T-helper 2 cell (primary cell): ENCODE measurements at places on chromosomes 3 and 15.
A peak's percentile ranks its signal among the peaks of the same experiment; 100 is the strongest.

DNA sequence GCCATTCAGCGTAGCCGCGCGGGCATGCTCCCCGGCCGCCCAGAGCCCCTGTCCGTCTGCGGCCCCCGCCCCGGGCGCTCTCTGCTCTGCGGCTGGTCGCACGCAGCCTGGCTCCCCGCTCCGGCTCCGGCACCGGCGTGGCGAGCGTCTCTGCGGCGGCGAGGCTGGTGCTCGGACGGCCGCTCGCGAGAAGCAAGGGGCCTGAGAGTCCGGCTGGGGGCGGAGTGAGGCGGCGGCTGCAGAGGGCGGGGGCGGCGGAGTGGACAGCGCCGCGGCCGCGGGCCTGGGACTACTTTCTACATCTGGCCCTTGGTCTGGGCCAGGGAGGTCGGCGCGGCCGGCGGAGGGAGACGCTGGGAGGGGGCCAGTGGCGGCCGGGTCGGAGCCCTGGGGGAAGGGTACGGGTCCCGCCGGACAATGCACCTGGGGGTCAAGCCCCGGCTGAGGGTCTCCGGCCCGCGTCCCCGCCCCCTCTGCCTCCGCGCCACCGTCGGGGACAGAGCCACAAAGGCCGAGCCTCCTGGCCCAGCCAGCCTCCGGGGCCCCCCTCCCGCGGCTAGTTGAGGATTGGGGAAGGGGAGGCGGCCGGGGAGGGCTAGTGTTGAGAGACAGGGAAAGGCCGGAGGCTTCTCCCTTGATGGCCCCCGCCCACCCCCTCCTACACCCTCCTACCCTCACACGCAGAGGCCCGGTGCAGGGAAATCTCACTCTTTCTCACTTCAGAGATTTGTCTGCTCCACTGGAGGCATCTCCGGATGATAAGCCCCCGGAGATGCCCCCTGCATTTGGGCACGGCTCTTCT is at the start of gene PRTG:
PRTG (minus strand) TSS at position 226 of the 802 bp plus-strand sequence; CDS start at position 5, 221 bp downstream.
- DNase-seq: no peak

DNA sequence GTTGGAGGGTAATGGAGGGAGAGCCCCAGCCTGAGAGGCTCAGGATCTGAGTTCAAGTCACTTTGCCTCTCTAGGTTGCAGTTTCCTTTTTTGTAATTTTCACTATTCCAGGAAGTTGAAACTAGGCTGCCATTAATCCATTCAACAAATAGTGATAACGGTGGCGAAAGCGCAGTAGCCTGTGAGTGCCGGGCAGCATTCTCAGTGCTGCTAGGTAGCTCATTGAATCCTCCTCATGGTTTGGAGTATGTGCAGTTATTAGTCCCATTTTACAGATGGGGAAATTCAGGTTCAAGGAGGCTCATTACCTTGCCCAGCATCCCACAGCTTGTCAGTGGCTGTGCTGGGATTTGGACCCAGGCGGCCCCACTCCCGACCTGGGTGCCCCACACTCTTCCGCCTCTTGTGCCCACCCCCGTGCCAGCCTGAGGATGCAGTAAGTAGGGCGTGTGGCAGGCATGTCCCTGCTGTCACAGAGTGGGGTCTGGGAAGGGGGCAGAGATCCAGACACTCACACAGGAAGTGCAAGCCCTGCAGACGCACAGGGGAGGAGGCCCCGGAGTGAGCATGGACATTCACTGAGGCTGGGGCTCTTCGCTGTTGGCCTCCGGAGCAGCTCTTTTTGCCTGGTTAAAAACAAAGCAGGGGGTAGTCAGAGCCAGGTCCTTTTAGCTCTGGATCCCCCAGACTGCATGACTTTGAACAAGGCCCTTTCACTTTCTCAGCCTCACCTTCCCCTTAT is 58.8 kb downstream of the SLC6A6 start:
- DNase-seq: no peak

- DNase-seq: no peak
Measured at GRCh38 chr15:72387741-72388140, 10.4 kb upstream of the TMEM202 start.

DNA sequence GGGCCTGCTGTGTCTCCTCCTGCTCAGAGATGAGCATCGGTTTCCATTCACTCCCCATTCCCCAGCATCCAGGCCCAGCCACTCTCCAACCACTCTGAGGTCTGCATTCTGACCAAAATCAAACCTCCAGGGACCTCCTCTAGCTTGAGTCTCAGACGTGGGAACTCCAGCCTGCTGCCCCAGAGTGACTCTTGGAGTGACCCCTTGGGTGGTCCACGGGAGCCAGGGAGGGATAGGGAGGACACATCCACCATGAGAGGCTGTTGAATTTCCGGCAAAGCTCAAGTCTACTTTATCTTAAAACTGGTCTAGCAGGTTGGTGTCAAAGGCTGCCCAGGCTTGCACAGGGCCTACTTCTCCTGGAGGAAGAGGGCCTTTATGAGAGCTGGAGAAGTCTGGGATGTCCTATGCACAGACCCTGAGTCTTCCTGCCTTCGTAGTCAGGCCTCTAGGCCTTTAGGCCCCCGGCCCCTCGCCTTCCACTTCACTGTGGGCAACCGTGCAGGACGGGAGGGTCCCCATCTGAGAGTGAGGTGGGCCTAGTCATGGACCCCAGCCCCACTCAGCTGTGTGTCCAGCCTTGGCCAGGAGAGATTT is 8.9 kb downstream of the CISH start:
- peak; percentile 44 for DNase-seq

- no peak for DNase-seq
Measured at GRCh38 chr3:16725972-16726371, 120.7 kb upstream of the DAZL start.

DNA sequence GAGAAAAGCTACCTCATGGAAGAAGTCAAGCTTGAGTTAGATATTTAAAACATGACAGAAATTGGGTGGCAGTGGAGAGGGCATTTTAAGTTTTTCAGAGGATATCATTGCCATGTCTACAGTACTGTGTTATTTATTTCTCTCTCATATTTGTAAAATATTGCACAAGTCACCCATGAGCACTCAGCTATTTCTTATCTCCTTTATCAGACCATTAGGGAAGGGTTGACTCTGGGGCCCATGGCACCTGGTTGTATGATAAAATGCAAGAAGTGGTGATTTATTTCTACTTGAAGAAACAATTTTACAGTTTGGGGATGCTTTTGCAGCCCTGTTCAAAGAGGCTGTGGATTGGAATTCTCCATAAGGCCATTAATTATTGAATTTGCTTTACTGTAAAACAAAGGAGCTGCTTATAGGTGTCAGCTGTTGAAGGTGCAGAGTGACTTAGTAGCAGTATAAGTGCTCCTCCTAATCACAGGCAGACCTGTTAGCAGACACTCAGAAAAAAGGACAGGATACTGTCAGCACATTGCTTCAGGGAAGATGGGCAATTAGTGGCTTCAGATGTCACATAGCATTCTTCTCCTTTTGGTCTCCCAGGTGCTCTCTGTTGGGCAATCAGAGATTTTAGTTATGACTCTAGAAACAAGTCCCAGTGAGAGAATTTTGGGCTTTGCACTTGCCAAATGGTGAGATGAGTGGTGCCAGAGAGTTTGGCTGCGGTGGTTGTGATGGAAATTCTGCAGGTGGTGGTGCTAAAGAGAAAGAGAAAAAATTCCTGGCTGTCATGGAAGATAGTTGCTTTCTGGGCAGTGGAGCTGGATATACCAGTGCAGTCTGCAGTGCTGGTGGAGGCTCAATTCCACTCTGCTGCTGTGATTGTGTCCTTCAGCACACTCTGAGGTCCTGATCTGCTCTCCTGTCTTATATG is 129.7 kb upstream of the ROPN1 start:
- no peak for DNase-seq

- no peak for DNase-seq
Measured at GRCh38 chr3:157888040-157888439, 218.2 kb downstream of the SHOX2 start.

DNA sequence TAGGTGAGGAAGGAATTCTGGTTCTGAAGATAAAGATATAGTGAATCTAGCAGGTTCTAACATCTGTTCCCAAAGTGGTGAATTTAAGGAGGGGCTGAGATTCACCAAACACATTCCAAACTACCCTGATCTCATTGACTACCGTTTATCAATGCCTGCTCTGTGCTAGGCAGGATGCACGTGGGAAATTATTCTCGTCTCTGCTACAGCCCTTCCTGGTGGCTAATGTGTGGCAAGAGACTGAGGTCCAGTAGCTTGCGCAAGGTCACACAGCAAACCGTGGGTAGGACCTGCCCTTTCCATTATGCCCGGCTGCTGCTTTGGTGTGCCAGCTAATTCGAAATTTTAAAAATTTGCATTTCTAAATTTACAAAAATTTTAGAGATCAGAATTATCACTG is 209.5 kb upstream of the TRIM42 start:
- DNase-seq: no peak

DNA sequence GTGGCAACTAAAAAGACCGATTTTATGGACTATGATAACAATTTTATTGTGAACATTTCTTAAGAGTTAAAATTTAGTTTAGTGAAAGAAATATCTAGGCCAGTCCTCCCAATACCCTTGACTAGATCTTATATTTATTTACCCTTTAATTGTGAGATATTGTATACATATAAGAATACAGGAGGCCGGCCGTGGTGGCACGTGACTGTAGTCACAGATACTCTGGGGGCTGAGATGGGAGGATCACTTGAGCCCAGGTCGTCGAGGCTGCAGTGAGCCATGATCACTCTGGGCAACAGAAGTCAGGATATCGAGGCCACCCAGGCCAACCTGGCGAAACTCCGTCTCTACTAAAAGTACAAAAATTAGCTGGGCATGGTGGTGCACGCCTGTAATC is 756 bp upstream of the RMDN3 start:
- DNase-seq: no peak

DNA sequence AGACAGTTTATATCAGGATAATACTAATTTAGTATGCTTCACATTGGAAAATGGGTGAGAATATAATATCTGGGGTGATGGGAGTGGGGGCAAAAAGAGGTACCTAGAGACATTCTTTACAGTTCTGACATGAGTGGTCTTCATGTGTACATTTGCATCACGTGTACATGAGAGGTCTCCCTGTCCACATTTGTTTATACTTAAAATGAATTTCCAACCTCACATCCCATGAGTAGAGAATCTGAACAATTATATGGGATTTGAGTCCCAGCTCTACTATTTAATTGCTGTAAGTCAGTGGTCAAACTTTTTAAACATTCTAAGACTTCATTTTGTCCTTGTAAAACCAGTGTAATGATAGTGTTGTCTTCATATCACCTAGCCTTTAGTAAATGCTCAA is 408.4 kb downstream of the NAALADL2 start:
- DNase-seq: no peak
